Left renal pelvis (tissue), 4 donors: ENCODE measurements at places on chromosomes 1 and 21.

DNA sequence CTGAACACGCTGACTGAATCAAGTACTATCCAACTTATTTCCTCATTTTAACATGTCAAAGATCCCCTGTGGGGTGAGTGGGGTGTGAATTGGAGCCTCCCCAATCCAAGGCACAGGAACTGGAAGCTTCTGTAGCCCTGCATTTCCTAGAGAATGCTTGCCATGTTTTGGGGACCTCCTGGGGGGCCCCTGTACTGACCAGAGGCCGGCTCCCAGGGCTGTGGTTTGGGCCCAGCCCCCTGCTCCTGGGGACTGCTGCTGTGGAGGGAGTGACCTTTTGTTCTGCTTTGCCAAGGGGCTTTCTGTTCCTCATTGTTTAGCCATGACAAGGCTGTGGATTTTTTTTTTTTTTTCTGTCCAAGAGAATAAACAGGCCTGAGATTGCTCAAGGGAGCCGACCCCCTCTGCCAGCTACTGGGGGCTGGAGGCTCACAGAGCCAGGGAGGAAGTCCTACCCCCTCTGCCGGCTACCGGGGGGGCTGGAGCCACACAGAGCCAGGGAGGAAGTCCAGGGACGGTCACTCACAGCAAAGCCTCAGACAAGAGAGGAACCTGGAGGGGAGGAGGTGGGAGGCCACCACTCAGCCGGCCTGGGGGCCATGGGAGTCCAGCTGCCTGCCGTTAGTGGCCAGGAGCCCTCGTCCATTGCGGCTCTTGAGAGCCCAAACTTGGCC is 17.4 kb downstream of the TNFRSF1B start:
- DNase-seq, result no peak

DNA sequence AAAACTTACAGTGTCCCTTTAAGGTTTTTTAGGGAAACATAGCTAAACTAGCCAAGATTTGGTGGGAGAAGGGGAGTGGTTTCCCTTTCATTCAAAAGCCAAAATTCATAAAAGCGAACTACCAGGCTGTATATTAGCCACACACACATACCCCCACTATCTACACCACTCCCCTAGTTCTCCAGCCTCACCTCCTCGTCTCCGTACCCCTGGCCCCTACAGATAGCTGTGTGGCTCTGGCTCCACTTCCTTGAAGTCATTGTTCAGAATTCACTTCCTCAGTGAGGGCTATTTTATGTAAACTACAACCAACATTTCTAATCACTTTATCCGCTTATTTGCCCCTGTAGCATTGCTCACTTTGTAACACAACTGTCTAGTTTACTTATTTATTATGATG is 5.3 kb upstream of the DPH5 start:
- DNase-seq, result no peak

DNA sequence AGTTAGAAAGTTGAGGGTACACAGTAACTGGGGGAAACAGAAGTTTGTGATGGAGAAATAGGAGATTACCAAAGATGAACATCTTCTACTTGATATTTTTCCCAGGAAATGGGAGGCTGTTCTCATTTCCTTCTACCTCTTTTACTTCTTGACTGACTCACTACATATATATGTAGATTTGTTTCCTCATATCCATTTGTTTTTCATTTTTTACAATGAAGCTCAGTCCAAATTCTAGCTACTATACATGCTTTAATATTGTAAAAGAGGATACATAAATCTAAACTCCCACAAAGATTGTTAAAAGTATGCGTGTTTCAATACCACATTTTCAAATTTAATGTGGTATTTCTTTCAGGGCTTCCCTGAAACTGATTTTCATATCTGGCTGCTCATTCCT is 366.6 kb upstream of the NCAM2 start:
- DNase-seq, result no peak

- no peak for DNase-seq
Observed at GRCh38 chr1:30274173-30274970, 449.0 kb downstream of the MATN1 start.

DNA sequence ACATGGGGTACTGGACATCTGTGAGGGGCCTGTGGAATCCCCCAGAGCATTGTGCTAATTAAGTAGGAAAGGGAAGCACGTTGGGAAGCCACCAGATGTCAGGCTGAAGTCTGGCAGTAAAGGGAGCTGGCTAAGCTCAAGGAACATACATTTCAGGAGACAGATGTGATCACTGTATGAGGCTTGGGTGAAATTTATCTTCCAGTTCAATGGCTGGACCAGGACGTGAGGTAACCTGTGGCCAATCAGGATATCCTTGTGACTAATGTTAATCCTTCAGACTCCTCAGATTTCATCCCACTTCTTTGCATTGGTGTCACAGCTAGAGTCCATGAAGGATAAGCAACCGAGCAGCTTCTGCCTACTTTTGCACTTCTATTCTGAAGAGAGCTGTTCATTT is 110.2 kb upstream of the APP start:
- DNase-seq, result no peak

DNA sequence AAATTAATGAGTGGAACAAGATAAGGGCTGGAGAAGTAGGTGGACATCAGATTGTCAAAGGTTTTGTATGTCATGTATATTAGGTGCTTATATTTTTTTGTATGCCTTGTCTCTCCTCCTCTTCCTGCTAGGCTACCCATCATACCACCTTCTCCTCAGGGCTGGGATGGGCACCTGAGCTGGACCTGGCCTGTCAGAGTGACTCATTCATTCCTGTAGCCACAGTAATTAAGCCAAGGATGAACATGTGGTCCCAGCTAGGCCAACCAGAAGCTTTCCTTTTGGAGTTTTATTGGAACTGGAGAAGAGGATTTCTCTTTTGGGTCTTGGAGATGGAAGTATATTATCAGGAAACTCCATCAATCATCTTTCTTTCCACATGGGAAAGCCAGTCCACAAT is 21.2 kb downstream of the PTGS2 start:
- no peak for DNase-seq

GRCh38 chr1:19734472-19734999 is 65.2 kb downstream of the TMCO4 start:
- no peak for DNase-seq

GRCh38 chr1:150972417-150972940 is 2.2 kb downstream of the CERS2 start:
- DNase-seq, result no peak

DNA sequence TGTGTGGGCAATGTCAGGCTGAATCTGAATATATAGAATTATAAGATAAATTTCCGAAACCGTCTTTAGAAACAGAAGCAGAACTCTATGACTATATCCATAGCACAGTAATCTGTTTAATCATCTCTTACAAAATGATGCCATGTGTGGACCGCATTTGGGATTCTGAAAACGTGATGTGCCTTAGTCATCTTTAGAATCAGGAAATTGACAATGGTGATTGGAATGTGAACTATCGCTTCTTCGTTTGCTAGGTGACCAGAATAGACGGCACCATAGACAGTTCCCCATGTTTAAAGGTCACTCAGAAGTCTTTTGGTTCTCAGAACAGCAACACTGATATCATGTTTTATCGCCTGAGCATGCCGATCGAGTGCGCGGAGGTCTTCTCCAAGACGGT is 300.3 kb downstream of the ZP4 start:
- DNase-seq, result no peak

DNA sequence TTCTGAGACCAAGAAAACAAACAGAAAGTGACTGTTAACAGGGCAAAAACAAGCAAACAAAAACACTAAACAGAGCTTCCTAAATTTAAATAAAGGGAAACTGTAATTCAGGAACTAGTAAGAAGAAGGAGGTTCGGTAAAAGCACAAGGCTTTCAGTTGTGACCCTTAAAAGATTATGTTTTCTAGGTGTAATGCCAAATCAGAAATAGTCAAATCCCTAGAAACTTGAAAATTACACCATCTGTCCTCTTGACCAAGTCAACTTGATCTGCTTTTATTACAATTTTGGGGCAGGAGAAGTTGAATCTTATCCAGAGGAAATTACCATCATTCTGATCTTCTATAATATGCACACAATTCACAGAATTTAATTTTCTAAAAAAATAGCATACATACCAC is 754.0 kb upstream of the ADGRL4 start:
- DNase-seq, result no peak

GRCh38 chr1:14369526-14370213 is 228.8 kb upstream of the KAZN start:
- no peak for DNase-seq

DNA sequence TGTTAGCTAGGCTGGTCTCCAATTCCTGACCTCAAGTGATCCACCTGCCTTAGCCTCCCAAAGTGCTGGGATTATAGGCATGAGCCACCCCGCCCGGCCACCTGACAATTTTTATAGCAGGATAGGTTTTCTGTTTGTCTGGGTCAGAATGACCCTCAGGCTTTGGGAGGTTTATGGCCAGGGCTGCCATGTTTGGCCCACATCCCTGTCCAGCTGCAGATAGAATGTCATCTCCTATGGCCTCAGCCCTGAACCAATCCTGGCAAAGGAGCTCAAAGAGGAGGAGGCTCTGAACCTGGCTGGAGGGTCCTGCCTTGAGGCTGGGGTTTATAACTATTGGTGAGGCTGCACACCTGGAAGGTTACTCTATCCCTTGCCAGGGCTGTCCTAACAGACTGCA is 83.0 kb downstream of the HMGB4 start:
- DNase-seq, result no peak

GRCh38 chr1:224390517-224390916 is 33.8 kb downstream of the CNIH4 start:
- DNase-seq, result no peak

DNA sequence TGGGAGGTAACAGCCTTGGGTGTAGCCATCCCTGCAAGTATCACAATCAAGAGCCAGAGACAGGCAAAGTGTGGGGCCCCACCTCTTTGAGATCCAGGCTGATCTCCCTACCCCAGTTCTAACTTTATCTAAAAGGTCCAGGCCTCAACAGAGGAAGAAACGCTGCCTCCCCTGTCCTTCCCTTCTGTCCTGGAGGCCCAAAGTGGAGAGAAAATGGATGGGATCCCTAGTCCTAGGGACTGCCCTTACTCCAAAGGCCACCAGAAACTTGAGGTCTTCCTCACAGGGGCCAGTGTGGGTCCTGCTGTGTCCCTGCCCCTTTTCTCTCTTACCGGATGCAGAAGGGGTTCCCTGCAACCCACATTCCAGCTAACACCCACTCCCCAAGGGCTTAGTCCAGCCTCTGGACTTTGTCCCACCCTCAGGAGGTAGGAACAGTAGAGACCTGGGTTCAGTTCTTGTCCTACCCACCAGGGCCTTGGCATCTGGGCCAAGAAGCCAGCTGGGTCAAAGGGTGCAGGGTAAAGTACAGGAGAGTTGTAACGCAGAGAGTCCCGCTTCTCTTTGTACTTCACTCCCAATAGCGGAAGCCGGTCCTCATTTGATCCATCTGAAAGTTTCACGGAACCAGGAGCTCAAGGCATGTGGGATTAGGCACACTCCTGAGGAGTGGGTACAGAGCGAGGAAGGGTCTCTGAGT is 1.9 kb downstream of the HDGF start:
- no peak for DNase-seq

GRCh38 chr1:98048751-98049325 is 128.0 kb upstream of the DPYD start:
- DNase-seq, result no peak

GRCh38 chr1:95010158-95010557 is 62.6 kb downstream of the ALG14 start:
- no peak for DNase-seq

DNA sequence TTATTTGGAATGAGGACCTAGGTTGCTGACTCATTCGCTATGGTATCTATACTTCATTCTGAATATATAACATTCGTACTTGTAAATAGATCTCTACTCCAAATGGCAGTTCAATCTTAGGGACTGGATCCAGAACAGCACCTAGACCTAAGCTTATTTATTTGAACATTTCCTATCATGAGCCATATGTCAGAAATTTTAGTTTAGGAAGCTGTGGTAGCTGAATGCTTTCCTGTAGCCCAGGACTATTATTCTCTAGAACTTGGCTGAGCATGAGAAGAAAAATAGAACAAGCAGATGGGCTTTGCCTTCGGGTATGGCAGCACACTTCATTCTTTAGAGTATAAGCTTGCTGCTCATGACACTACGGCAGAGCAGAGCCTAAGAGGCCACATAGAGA is 1114.4 kb upstream of the B3GALT2 start:
- DNase-seq, result no peak

DNA sequence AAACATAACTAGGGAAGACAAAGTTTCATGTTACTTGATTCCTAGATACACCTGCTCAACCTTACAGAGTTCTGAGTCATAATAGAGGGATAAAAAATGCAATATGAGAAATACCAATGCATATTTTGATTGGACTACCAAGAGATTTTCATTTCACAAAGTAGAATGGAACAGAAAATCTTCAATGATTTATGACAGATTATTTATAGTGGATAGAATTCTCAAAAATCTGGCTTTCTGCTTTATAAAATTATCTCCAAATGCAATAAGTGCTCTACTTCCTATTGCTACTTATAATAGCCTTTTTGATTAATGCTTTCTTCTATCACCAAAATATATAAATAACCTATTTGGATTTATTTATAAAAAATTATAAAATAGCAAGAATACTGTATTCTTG is 18.9 kb upstream of the ATP6V1G3 start:
- no peak for DNase-seq

GRCh38 chr1:145891143-145891542 is 5.5 kb upstream of the ANKRD35 start:
- no peak for DNase-seq

- no peak for DNase-seq
Observed at GRCh38 chr1:45304311-45305081, 22.2 kb upstream of the HPDL start.

DNA sequence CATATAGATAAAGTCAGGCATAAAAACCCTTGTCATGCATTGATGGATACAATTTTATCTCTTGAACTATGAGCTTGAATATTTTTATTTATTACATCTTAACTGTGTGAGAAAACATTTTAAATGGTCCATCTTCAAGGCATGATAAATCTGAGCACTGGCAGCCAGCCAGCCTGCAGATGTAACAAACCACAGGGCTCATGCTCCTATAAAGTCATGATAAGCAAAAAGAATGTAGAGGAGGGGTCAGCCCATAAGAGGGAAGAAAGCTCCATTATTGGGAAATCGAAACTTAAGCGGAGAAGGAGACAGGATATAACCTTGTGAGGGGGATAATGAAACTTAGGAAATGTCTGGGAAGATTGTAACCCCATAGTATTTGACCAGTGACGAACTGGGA is 839.0 kb downstream of the LRRIQ3 start:
- DNase-seq, result no peak

GRCh38 chr1:108142773-108143394 is 57.3 kb downstream of the SLC25A24 start:
- DNase-seq, result no peak

GRCh38 chr1:214838351-214838750 is 235.4 kb downstream of the CENPF start:
- no peak for DNase-seq

GRCh38 chr1:12244078-12244477 is 14.2 kb downstream of the VPS13D start:
- no peak for DNase-seq

DNA sequence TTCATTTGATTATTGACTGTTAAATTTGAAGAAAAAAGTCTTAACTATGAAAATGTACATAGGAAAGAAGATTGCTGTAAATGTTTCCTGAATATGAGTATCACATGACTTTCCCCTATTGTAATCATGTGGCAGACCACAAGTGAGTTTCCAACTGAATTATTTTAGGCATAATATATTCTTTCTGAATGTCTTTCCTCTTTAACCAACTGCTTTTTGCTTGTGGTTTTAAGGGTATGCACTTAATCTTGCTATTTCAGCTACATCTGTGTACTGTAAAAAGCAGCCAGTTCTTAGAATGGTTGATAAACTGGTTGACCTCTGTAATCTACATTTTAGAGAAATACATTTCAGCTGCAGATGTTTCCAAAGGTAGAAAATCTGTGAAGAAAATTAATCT is 400.7 kb downstream of the NEGR1 start:
- DNase-seq, result no peak
